ENCODE measurements at places on chromosomes 13 and 19. TPM values are rescaled to one million over a fixed set of nuclear protein-coding genes. Genes with fewer than 3 reads are reported as not detected.

GRCh38 chr19:35509861-35510625, 3.4 kb downstream of the DMKN start:
- peaks cover 67% of the 10 kb centered on the region for H3K27me3 ChIP-seq
- peaks cover 17% of the 10 kb centered on the region for H3K4me1 ChIP-seq
- no peaks in the 10 kb centered on the region for H3K36me3 ChIP-seq
- peak; percentile 70 for DNase-seq
- no peak overlapping the region for H3K27ac ChIP-seq

The MUC16 gene
- 0.03 TPM for total RNA-seq

GRCh38 chr19:1672038-1672768, 19.8 kb upstream of the TCF3 start:
- H3K36me3 ChIP-seq, result no peaks in the 10 kb centered on the region
- H3K4me3 ChIP-seq, result no peak overlapping the region
- peak; percentile 53 for DNase-seq
- H3K27ac ChIP-seq, result no peak overlapping the region

DNA sequence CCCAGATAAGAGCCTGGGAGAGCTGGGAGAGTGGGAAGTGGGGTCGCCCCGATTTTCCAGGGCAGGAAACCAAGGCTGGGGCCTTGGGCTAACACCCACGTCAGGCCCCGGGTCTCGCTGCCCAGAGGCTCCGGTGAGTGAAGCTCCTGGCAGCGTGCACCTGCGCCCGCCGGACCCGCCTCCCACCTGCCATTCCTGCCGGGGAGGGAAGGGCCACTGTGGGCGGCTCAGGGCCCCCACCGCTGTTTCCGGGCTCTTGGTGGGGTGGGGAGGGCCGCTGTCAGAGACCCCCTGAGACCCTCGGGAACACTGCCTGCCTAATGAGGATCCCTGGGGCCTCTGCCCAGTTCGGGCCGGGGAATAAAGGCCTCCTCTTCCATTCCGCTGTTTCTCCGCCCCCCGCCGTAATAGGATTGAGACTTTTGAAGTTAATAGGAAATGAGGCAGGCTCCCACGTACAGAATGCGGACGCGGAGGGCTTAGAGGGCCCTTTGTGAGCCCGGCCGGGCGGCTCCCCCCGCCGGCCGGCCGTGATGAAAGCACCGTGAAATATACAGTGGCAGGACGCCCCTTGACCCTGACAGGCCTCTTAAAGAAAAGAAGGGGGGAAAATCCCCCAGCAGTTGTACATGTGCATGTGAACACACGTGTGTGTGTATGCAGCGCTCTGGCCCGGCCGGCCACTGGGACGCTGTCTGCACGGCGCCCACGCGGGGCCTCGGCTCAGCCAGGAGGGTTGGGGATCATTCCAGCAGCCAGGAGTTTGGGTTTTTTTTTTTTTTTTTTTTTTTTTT, 33.2 kb downstream of the EFNA2 start:
- H3K27ac ChIP-seq, result no peak overlapping the region
- H3K4me3 ChIP-seq, result no peak overlapping the region
- no peak for DNase-seq
- H3K36me3 ChIP-seq, result no peaks in the 10 kb centered on the region
- peaks cover 25% of the 10 kb centered on the region for H3K27me3 ChIP-seq
- no peaks in the 10 kb centered on the region for H3K4me1 ChIP-seq

The HIPK4 gene
- total RNA-seq, result 0.10 TPM

DNA sequence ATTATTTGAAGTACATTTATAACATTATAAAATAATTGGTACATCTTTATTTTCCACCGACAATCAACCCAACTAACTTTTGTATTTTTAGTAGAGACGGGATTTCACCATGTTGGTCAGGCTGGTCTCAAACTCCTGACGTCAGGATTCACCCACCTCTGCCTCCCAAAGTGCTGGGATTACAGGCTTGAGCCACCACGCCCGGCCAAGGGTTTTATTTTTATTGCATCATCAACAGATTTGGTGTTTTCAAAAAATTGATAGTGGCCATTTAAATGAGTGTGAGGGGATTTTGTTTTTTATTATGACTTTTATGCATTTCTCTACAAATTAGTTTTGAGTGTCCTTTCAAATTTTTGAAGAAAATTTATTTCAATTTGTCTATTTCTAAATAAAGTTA, 10.6 kb downstream of the ZNF726 start:
- no peaks in the 10 kb centered on the region for H3K27me3 ChIP-seq
- no peak overlapping the region for H3K27ac ChIP-seq
- no peak overlapping the region for H3K4me3 ChIP-seq
- DNase-seq, result no peak

DNA sequence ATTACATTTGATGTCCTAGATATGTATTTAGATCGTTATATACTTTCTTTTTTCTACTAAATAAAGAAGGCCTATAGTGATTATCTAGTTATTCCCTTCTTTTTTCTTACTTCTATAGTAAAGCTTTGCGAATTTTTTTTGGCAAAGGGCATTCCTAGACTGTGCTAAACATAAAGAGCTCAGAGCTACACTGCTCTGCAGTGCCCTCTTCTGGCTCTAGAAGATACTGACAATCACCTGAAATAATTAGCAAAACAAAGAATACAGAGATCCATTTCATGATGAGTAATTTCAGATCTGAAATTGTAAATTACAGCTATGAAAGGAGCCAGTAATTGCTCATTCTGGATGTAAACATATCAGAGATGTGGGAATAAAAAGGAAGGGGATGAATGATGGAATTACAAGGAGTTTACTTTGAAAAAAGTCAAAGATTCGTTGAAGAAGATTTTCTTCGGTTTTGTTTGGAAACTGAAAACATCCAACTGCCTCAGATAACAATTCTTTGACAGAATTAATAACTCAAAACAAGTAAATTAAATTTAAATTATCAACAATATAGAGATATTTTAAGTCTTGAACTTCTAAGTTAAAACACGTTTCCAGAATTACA, 288.5 kb downstream of the NALCN start:
- H3K4me1 ChIP-seq, result no peaks in the 10 kb centered on the region
- H3K27me3 ChIP-seq, result peaks cover 12% of the 10 kb centered on the region
- DNase-seq, result no peak
- H3K36me3 ChIP-seq, result no peaks in the 10 kb centered on the region
- H3K27ac ChIP-seq, result no peak overlapping the region
- H3K4me3 ChIP-seq, result no peak overlapping the region

- H3K4me3 ChIP-seq, result no peak overlapping the region
- no peaks in the 10 kb centered on the region for H3K36me3 ChIP-seq
- no peak overlapping the region for H3K27ac ChIP-seq
- peaks cover 5% of the 10 kb centered on the region for H3K4me1 ChIP-seq
- DNase-seq, result no peak
- H3K27me3 ChIP-seq, result peaks cover 8% of the 10 kb centered on the region
Observed at GRCh38 chr13:28641600-28641926, 17.4 kb upstream of the POMP start.

- H3K36me3 ChIP-seq, result no peaks in the 10 kb centered on the region
- DNase-seq, result no peak
- H3K4me1 ChIP-seq, result no peaks in the 10 kb centered on the region
Observed at GRCh38 chr13:106110241-106110855, 425.1 kb downstream of the EFNB2 start.

DNA sequence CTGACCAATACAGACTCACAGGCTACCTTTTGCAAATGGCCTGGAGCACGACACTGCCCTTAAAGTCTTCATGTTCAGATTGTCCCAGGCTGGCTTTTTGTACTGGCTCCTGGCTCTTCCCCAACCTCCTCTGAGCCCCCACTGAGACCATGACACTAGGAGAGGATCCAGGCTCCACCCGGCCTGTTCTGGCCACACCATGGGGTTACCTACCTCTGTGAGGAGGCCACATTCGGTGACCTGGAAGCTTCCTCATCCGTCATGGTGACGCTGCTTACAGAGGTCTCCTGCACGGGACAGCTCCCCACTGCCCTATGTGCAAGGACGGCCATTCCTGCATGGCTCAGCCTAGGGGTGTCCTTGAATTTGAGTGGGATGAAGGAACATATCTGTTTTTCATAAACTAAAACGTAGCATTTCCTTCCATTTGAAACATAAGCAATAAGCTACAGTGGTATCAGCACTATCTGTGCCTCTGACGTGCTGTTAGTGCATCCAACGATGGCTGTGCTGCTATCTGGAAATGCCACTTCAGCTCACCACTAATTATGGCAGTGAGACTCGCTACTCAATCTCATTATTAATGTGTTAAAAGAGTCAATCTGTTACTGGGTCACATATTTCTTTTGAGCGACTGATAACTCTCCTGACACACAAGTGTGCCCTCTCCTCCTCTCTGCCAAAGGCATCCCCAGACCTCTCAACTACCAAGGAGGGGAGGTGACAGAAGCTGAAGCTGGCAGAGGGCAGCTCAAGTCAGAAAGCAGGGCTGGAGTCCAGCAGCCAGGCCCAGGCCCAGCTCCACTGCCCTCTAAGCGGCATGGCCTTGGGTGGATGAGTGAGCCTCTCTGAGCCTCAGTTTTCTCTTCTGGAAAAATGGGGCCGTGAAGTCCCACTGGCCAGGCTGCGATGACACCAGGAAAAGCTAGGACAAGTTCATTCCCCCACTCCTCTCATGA, 29.6 kb downstream of the ELL start:
- H3K27ac ChIP-seq, result no peak overlapping the region
- no peak overlapping the region for H3K4me3 ChIP-seq
- no peaks in the 10 kb centered on the region for H3K27me3 ChIP-seq
- H3K36me3 ChIP-seq, result no peaks in the 10 kb centered on the region
- DNase-seq, result no peak

- H3K36me3 ChIP-seq, result no peaks in the 10 kb centered on the region
- H3K4me1 ChIP-seq, result no peaks in the 10 kb centered on the region
- no peak overlapping the region for H3K27ac ChIP-seq
- H3K4me3 ChIP-seq, result no peak overlapping the region
Observed at GRCh38 chr13:44806826-44807225, 182.4 kb downstream of the NUFIP1 start.

The PLK5 gene
- total RNA-seq, result not detected
